ENCODE measurements at places on chromosomes 5 and 9.

- no peak for DNase-seq
Measured at GRCh38 chr5:142411103-142411502, 86.3 kb upstream of the SPRY4 start.

DNA sequence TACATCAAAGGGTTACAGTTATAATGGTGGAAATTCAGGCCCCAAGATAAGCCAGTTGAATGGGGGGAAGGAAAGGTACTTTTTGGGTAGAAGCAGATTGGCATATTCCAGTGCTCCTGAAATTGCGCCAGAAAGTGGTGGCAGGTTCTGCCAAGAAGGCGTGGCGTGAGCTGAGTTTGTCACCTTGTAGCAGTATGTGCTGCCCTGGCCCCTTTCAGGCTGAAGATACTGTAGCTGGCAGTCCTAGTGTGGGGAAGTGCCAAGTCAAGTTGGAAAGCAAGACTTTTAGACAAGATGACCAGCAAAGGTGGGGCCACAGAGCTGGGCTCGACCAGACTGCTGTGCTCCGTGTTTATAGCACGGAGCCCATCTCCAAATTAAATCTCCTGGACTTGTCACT, 133.6 kb upstream of the GLRA1 start:
- no peak for DNase-seq

DNA sequence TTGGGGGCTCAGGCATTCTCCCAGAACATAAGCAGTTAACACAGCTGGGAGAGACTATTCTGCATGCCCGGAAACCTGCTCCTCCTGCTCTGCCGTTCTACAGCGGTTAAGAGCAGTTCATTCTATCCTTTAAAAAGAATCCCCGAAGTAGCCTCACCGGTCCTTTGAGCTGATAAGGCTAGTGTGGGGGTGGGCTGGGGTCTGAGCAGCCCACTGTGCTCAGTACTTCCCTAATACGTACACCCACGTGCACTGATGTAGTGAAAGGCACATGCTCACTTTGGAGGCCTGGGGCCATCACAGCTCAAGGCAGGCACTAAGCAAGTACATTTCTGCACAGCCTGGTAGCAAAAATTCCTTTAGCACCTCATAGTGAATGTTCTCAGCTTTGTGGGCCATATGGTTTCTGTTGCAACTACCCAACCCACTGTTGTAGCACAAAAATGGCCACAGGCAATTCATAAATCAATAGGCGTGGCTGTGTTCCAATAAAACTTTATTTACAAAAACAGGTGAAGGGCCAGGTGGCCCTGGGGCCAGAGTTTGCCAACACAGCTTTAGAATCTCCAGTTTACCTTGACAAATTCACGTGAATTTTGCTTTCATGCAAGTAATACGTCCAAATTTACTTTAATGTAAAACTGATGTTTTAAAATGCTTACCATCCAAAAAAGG, 136.4 kb downstream of the ZNF354C start:
- DNase-seq, result no peak

GRCh38 chr5:66661149-66661548, 65.0 kb downstream of the MAST4 start:
- no peak for DNase-seq

DNA sequence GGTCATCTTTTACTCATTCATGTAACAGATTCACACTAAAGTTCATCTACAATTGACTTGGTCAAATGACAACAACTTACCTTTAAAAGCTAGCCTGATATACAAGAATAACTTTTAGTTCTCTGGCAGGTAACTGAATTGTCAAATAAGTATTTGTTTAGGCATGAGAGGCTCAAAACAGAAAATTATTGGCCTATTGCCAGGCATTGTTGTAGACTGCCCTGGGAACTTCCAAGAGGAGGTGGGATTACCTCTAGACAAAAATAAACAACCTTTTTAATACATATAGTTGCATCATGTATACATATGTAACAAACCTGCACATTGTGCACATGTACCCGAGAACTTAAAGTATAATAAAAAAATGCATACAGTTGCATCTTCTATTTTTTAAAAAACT, 18.2 kb upstream of the SLCO4C1 start:
- no peak for DNase-seq

DNA sequence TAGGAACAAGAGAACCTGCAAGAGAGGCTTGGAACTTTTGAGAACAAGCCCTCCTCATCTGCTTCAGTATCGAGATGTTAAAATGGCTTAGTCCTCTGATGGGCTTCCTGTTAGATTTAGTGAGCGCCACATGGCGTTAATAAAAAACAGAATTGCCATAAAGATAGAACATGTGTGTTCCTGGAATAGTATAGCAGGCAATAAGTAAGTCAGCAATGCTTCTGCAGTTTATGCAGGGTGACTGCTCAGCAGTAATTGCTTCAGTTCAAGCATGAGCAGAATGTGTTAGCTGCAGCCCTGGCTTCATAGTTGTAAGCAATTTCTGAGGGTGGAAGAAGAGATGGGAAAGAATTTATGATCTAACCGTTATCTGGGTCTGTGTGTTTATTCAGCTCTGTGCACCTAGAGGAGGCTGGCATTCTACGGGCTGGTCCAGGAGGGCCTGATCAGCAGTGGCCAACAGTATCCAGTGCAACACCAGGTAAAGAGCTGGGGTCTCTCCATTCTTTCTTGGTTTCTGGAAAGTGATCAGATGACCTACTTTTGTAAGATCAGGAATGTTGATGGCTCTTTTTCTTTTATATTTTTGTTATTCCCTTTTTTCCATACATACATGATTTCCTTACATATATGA, 15.9 kb downstream of the PCDHAC2 start:
- no peak for DNase-seq

DNA sequence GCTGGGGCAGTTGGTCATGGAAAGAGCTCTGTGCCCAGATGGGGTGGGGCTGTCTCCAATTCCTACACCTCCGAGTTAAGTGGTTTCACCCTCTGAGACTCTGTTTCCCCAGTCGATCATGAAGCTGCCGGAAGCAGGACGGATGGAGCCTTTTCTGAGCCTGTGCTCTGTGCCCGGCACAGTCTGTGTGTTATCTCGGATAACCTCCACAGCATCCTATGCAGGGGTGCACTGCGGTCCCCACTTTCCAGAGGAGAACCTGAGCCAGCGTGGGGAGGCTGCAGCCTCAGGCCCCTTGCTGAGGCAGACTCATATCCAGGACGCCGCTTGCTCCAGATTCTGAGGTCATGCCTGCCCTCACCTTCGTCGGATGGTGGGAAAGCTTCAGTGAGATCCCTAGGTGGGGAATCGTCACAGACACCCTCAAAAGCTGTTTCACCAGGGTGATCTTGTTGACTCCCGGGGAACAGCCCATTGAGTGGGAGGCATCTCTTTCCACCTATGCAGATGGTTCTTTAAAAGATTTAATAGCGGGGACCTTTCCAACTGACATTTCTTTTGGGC, 6.9 kb upstream of the COL5A1 start:
- DNase-seq, result no peak

GRCh38 chr5:66516550-66516949, 79.6 kb upstream of the MAST4 start:
- DNase-seq, result no peak

All from HuH-7.5 (cell line).